ENCODE measurements at places on chromosomes 2 and 18.
A peak's percentile ranks its signal among the peaks of the same experiment; 100 is the strongest.

GRCh38 chr2:164896634-164897355 lies 55.2 kb upstream of the COBLL1 start:
- DNase-seq: peak; percentile 74

DNA sequence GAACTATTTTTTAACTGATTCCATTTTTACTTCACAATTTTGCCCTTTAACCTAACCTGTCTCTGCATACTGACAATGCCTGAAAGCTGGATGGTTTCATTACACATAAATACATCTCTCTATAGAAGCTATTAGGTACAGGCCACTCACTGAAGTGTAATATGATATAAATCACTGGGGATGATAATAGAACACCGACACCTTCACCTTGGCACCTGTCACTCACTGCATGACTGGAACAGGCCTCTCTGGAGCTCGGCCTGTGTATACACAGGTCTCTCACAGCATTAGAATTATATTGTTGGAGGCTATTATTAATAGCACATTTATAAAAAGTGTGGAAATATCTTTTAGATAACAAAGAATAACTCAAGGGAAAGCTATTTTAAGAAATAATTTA lies 138.2 kb downstream of the TMEM131 start:
- DNase-seq: no peak

GRCh38 chr18:10454681-10455557 lies 484 bp downstream of the APCDD1 start:
- DNase-seq: no peak

DNA sequence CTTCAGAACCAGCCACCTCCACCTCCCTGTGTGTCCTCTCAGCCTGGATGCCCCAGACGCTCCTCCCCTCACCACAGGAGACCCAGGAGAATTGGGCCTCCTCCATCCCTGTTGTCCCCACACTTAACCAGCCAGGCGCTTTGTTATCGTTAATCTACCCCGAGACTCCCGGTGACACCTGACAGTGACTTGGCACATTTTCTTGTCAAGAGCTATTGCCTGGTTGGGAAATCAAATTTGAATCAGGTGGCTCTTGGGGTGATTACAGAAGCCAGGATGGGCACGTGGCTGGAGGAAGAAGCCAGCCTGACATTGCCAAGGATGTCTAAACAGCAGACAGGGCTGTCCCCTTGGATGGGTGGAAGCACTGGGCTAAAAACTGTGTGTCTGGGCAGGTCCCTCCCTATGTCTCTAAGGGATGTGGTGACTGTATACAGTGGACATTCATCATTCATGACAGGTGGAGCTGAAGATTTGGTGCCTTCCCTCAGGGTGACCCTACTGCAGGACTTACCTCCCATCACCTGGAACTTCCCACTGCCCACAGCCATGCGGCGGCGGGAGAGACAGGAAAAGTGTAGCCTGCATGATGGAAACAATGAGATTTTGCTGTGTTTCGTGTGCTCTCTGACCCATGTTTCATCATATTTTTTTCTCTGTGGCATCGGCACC lies 157.2 kb upstream of the CAPN13 start:
- no peak for DNase-seq

DNA sequence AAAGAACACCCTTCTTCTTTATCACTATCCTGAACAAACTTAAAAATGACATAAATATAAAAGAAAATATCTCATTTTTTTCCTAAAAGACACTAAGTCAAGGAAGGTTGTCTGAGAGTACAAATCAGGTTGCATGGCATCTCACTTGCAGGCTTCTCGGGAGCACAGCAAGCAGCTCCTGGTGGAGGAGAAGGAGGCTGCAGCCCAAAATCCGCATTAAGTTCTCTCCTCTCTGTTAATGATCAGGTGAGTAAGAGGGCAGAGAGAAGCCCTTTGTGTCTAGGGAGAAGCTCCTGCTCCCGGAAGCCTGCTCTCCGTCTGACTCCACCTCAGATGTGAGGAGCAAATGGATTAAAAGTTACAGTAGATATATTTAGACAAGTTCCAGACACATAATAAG lies 35.0 kb upstream of the DOK6 start:
- DNase-seq: no peak

Data from amniotic epithelial cell (primary cell).